ENCODE measurements at places on chromosomes 4 and X.

- no peak for DNase-seq
These were observed 60.8 kb downstream of the AWAT2 start for GRCh38 chrX:69988955-69989394.

DNA sequence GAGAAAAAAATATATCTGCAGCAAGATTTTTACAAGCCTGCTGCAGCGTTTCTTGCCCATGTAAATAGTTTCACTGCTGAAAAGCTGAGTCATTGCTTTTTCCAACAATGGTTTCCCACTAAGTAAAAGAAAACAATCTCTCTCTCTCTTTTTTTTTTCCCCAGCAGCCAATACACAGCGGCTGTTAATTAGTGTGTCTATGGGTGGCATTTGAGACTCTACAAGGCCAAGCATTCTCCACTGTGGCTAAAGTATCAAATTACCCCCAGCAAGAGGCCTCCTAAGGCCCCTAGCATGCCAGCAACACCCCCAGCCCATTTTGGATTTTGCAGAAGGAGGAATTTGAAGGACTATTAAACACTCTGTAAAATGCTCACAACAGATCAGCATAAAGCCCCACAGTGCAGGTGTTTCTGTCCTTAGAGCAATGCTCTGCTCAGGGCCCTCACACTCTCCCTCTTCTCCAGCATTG, 837.4 kb downstream of the TRIML1 start:
- DNase-seq, result peak; percentile 84

GRCh38 chrX:19566359-19567222, 51.3 kb upstream of the MAP3K15 start:
- peak; percentile 46 for DNase-seq

GRCh38 chrX:134548257-134549201, 88.6 kb downstream of the HPRT1 start:
- DNase-seq, result no peak

DNA sequence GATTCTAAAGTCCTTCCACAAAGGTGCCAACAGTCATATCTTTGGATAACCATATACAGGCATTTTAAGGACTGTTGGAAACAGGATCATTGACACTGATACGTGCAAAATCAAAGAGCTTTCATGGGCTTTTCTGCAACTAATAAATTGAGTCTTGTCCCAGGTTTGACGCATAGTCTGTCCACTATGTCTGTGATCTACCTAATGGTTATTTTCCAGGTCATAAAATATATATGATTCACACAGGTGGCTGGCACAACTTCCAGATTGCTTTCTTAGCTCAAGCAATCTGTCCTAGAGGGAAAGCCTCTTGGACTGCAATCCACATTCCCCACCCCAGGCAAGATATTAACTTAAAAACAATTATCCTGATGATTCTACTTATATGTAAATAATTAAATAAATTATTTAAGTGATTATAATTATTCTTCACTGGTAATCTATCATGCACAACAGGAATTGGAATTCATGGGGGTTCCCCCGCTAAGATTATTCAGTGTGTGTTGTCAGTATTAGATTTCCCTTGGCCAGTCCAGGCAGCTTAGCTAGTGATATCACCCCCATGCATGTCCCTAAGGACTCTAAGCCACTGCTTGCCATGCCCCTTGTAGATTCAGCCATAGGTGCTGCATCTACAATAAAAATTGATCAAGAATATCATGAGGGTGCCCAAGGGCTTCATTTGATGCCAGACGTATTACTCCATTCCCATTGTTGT, 97.8 kb downstream of the TLL1 start:
- no peak for DNase-seq

DNA sequence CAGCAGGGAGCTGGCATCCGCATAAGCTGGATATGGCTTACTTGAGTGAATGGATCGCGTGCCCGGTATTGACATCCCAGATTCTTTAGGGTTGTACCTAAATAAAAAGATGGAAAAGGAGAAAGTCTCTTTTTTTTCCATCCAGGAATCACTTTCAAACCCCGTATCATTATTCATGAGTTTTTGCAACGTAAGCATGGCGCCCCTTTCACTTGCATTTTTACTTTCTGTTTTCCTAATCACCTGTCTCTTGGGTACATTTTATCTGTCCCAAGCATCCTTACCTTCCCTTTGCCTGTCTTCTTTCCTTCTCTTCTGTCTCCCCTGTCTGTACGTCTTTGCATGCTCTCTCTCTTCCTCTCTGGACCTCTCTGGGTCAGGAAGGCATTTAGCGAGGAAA, 128.6 kb downstream of the CPE start:
- DNase-seq, result no peak

- no peak for DNase-seq
These were observed 63.0 kb upstream of the ENPP6 start for GRCh38 chr4:184280591-184281071.

GRCh38 chr4:10706236-10706635, 21.7 kb upstream of the CLNK start:
- DNase-seq, result no peak

DNA sequence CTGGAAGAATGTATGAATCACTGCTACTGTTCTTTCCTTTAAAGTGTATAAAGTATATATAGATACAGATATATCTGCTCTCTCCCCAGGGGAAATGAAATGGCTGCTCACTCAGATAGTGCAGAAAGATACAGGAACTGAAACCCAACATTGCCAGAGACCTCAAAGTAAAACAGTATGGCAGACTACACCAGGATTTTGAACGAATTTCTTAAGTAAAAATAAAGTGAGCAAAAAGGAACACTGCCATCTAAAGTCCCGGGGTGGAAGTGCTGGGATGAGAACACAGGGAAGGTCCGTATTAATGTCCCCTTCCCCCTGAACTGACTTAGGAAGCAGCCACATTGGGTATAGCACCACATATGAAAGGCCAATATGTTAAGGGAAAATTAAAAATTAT, 93.4 kb downstream of the TMA16 start:
- DNase-seq, result no peak

- DNase-seq, result no peak
These were observed 31.3 kb downstream of the CRLF2 start for GRCh38 chrX:1181170-1181569.

DNA sequence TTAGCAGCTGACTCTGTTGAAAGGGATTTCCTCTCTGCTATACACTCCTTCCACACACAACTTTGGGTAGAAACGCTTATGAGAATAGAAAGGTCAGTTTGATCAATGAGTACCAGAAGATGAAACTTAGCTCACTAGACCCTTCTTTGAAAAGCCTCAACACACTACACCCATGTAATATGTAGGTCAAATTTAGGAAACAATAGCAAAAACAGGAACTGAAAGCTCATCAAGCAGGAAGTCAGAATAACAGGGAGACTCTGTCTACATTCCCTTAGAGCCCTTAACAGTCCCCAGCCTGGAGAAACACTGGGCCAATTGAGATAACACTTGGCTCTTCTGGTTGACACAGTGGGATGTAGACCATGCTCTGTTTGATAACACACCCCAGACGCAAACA, 30.7 kb downstream of the SRPX2 start:
- no peak for DNase-seq

GRCh38 chr4:137644201-137644600, 111.9 kb upstream of the PCDH18 start:
- no peak for DNase-seq

DNA sequence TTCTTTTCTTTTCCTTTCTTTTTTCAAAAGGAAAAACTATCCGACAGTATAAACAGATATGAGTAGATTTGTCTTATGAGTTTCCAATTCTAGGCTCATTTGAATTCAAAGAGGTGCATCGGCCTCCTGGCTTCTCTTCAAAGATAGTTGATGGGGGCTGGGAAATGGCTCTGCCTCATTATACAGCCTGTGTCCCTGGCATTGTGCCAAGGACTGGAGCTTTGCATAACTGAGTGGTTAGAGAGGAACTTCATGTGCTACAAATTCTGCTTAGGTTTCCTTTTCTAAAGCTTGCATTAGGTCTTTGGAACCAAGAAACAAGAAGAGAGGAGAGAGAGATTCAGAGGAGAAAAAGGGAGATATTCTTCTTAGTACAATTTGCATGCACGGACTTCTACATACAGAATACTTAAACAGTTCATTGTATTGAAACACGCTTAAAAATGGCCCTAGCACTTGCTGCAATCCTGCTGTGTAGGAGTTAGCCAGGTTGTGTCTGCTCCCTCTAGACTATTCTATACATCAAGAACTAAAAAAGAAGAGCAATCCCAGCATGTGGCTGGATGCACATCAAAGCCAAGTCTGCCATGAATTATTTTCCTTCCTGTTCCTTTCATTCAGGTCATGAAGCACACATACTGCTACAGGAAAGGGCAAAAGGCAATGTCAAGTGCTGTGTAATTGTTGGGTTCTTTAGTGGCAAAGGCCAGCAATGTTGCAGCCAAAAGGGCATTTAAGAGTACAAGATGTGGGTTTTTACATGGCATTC, 70.9 kb downstream of the INTS12 start:
- DNase-seq, result peak; percentile 73

- no peak for DNase-seq
These were observed 194.5 kb upstream of the EDA2R start for GRCh38 chrX:66833426-66833825.

GRCh38 chr4:127352220-127353113, 280.3 kb upstream of the INTU start:
- DNase-seq, result no peak

DNA sequence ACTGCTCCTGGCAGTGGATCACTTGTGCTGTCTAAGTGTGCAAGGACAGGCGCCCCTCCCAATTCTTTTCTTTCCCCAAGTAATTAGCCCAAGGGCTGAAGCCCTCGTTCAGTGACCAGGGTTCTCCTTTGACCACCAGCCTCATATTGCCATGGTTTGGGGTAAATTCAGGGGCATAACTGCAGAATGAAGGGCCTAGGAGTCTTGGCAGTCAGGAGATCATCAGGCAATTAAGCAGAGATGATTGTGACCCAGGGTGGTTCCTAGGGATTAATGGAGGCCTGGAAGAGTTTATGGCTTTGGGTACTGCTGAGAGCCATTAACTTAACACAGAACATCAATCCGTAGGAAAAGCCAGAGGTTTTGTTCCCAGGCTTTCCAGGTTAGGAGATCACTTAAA, 170.7 kb downstream of the PTTG2 start:
- DNase-seq, result no peak

- peak; percentile 6 for DNase-seq
These were observed 276.9 kb upstream of the TACR3 start for GRCh38 chr4:103996637-103997036.

GRCh38 chrX:95290455-95290854, 1394.2 kb upstream of the DIAPH2 start:
- DNase-seq, result no peak

All from DMS153 (cell line).